Gastroesophageal sphincter (tissue), 4 donors: ENCODE measurements at places on chromosomes 4 and X.

GRCh38 chr4:142378179-142378578, 467.9 kb downstream of the INPP4B start:
- no peak for ATAC-seq
- H3K36me3 ChIP-seq: no peaks in the 10 kb centered on the region
- H3K27ac ChIP-seq: peak overlapping the region; percentile 67
- no peak overlapping the region for H3K4me3 ChIP-seq
- no peaks in the 10 kb centered on the region for H3K27me3 ChIP-seq

DNA sequence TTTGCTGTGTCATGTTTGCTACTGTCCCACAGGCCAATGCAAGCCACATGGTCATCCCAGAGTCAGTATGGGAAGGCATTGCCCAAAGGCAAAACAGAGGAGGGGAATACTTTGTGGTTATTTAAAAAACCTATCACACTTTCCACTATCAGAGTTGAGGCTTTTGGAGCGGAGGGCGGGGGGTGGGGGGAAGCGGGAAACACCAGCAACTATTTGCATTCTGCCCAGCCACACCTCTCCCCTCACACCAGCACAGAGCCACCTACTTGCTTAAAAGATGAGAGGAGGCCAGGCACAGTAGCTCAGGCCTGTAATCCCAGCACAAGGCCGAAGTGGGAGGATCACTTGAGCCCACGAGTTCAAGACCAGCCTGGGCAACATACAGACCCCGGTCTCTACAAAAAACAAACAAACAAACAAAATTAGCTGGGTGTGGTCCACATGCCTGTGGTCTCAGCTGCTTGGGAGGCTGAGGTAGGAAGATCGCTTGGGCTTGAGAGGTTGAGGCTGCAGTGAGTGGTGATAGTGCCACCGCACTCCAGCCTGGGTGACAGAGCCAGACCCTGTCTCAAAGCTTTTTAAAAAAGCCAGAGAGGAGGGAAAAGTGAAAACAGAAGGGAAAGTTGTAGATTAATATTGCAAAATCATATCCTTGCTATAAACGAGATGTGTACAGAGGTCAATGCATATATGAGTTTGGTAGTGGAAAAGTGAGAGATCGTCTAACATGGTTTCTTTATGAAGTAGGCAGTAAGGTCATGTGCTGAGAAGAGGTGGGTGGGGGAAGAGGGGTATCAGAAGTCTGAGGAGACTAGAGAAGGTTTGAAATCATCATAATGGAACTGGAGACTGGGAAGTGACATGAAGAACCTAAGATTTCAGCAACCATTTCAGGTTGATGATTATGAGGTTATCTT, 1.9 kb upstream of the CHST7 start:
- H3K27me3 ChIP-seq: peaks cover 9% of the 10 kb centered on the region
- H3K4me1 ChIP-seq: no peaks in the 10 kb centered on the region
- H3K4me3 ChIP-seq: no peak overlapping the region
- no peak overlapping the region for H3K27ac ChIP-seq
- no peak for ATAC-seq

GRCh38 chrX:132651421-132652086, 162.7 kb upstream of the MBNL3 start:
- no peak overlapping the region for H3K27ac ChIP-seq
- H3K27me3 ChIP-seq: no peaks in the 10 kb centered on the region
- H3K36me3 ChIP-seq: no peaks in the 10 kb centered on the region

DNA sequence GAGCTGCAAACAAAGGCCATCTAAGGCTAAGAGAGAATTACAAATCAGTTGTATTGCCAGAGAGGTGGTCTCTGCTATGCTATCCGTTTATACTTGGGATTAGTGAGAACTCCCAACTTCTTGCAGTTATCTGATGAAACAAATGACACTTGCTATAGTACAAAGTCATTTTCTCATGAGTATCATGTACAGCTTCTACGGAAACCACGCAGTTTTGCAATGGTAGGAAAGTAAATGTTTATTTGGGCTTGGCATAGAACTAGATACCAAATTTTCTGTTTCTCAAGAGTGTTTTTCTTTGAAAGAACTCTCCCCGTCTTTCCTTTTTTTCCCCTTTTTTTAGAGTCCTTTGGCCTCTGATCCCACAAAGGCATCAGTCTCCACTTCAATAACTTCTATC, 128.2 kb upstream of the ENPEP start:
- H3K27me3 ChIP-seq: no peaks in the 10 kb centered on the region
- ATAC-seq: no peak
- H3K4me3 ChIP-seq: no peak overlapping the region
- no peak overlapping the region for H3K27ac ChIP-seq

- no peaks in the 10 kb centered on the region for H3K27me3 ChIP-seq
- peaks cover 19% of the 10 kb centered on the region for H3K36me3 ChIP-seq
- no peaks in the 10 kb centered on the region for H3K4me1 ChIP-seq
- no peak overlapping the region for H3K27ac ChIP-seq
- H3K4me3 ChIP-seq: no peak overlapping the region
- ATAC-seq: no peak
These were observed 87.4 kb downstream of the ADGRA3 start for GRCh38 chr4:22428441-22428840.
